ENCODE measurements at places on chromosomes 5 and 9. TPM values are rescaled to one million over a fixed set of nuclear protein-coding genes. Genes with fewer than 3 reads are reported as not detected.

MEF2C gene
- 9.9 TPM for total RNA-seq

FBLL1 gene
- total RNA-seq, result 7.5 TPM

SH3PXD2B gene
- total RNA-seq, result 39.7 TPM

NOL8 gene
- total RNA-seq, result 30.6 TPM
